ENCODE measurements at places on chromosomes 1 and 21.

GRCh38 chr1:214615109-214615508 lies 12.1 kb downstream of the CENPF start:
- DNase-seq: no peak

- DNase-seq: peak; percentile 27
These were observed 1695.3 kb downstream of the BRINP3 start for GRCh38 chr1:188782220-188782841.

- no peak for DNase-seq
These were observed 2.5 kb upstream of the TBX15 start for GRCh38 chr1:118990513-118991152.

GRCh38 chr1:219446288-219446687 lies 166.6 kb downstream of the ZC3H11B start:
- no peak for DNase-seq

- no peak for DNase-seq
These were observed 165.3 kb downstream of the TOMM20 start for GRCh38 chr1:234963180-234963903.

GRCh38 chr21:42862774-42863503 lies 16.4 kb downstream of the WDR4 start:
- DNase-seq: no peak

GRCh38 chr1:229102741-229103391 lies 168.0 kb upstream of the RAB4A start:
- no peak for DNase-seq

DNA sequence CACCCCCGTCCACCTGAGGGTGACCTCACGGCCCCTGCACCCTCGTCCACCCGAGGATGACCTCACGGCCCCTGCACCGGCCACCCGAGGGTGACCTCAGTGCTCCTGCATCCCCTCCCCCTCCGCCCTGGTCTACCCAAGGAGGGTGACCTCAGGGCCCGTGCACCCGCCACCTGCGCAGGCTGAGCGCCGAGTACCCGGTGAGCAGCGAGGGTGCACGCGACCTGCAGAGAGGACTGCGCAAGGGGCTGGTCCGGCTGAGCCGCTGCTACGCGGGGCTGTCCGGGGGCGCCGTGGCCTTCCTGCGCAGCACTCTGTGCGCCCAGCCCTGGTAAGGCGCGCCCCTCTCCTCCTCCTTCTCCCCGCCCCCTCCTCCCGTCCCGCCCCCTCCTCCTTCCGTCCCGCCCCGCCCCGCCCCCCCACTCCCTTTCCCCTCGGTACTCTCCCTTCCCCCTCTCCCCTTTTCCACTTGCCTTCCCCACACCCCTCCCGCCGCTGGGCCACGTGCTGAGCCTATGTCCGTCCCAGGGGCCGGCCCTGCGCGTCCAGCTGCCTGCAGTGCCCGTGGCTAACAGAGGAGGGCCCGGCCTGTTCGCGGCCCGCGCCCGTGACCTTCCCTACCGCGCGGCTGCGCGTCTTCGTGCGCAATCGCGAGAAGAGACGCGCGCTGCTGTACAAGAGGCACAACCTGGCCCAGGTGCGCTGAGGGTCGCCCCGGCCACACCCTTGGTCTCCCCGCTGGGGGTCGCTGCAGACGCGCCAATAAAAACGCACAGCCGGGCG lies 28.4 kb downstream of the TRIM11 start:
- peak; percentile 61 for DNase-seq

DNA sequence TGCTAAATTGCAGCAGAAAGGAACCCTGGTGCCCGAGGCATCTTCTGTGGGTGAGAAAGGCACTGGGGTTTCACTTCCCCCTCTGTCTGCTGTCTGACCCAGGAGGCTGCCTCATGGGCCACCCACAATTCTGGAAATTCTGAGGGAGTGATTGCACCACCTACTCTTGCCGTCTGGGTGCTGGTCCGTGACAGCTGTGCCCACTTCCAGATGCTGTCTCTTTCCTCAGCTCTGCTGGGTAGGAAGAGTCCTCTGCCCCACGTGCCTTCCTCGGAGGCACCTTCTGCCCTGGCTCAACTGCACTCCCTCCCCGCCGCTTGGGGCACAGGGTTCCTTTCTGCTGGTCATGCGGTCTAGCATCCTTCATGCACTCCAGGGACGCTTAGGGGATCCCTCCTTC lies 96.3 kb downstream of the ARHGEF10L start:
- DNase-seq: no peak

GRCh38 chr1:219805191-219805590 lies 123.2 kb downstream of the SLC30A10 start:
- DNase-seq: no peak

GRCh38 chr1:210359255-210359654 lies 30.6 kb downstream of the HHAT start:
- no peak for DNase-seq

GRCh38 chr1:19398309-19398760 lies 86.2 kb downstream of the SLC66A1 start:
- DNase-seq: no peak

DNA sequence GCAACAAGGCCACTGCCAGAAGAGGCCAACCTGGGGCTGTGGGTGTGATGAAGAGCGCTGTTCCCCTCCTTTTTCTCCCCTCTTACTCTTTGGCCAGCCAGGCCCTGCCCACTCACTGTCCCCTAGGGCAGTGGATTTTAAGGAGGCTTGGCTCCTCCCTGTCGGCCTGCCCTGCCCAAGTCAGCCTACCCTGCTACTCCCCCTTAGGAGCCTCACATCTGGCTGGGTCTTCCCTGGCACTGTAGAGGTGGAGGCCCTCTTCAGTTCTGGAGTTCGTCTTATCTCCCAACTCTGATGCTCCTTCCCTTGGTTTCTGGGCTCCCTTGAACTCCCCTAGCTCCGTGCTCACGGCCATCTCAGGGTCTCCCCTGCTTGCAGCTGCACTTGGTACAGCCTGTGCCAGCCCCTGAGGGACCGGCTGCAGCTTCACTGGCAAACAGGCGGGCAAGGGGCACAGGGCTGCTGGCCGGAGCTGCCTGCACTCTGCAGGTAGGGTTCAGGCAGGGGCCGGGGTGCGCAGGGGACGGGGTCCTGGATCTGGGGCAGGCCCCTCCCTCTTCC lies 4.0 kb downstream of the AMPD2 start:
- no peak for DNase-seq

GRCh38 chr1:17207046-17207445 lies 2.1 kb downstream of the PADI1 start:
- no peak for DNase-seq

GRCh38 chr1:3660704-3661103 lies 8.4 kb downstream of the TP73 start:
- no peak for DNase-seq

DNA sequence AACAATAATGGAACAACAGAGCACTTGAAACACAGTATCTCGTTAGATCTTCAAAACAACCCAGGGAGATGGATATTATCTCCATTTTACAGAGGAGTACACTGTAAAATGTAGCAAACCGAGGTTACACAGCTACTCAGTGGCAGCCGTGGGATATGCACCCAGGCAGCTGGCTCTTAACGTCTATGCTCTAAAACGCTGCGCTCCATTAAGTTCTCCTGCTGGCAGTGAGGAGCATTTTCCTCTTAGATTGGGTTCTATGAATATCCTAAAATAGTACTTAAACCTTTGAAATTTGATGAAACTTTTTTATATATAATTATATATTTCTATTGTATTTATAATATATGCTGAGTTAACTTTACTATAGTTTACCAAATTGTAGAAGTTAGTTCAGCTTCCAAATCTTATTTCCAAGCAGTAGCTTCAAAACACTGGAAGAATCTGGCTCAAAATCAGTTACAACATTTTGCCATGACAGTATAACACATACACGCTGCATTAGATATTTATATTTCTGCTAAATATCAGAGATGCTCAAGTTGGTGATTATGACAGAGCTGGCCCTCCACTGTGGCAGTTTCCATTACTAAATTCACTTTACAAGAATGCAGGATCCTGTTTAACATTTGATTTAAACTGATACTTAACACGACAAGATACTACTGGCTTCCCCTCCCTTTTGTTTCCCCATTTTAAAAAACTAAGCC lies 49.5 kb downstream of the TGFBR3 start:
- DNase-seq: no peak

DNA sequence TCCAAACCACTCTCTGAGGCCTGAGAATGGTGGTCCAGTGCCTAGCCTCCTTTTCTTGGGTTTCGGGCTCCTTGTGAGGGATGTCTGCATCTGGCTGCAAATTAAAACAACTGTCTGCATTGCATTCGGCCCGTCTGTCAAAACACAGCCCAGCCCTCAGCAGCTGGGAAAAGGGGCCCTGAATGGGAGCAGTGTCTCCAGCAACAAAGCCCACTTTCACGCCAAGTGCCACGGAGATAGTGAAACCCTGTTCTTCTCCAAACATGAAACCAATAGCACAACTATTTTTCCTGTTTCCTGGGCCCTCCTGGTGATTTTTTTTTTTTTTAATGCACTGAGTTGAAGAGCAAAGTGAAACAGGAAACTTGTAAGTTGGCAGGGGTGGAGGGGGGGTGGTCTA lies 138.4 kb downstream of the PLXNA2 start:
- DNase-seq: no peak

- no peak for DNase-seq
These were observed 96.0 kb upstream of the ACTRT2 start for GRCh38 chr1:2925291-2925690.

GRCh38 chr1:87600854-87601253 lies 272.2 kb downstream of the LMO4 start:
- DNase-seq: no peak

GRCh38 chr1:118097622-118098348 lies 87.2 kb downstream of the SPAG17 start:
- DNase-seq: no peak

DNA sequence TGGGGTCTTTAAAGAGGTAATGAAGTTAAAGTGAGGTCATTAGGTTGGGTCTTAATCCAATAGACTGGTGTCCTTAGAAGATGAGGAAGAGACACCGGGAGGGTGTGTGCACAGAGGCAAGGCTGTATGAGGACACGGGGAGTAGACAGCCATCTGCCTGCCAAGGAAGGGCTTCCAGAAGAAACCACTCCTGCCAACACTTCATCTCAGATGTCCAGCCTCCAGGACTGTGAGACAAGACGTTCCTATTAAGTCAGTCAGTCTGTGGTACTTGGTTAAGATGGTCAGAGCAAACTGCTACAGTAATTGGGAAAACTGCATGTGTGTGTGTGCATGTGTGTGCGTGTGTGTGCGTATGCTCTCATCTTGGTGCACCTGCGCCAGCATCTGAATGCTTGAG lies 77.1 kb downstream of the RYR2 start:
- DNase-seq: no peak

All from iPS DF 6.9 (cell line).